ENCODE measurements at places on chromosomes 1 and 21. TPM values are rescaled to one million over a fixed set of nuclear protein-coding genes. Genes with fewer than 3 reads are reported as not detected.

The OR2L13 gene
- not detected for polyA plus RNA-seq

The NID1 gene
- 14.4 TPM for polyA plus RNA-seq

- no peak for DNase-seq
- H3K4me1 ChIP-seq, result no peaks in the 10 kb centered on the region
- H3K27ac ChIP-seq, result no peak overlapping the region
- peaks cover 95% of the 10 kb centered on the region for H3K36me3 ChIP-seq
- H3K4me3 ChIP-seq, result no peak overlapping the region
Observed at GRCh38 chr1:228396770-228397662, 9.6 kb downstream of the TRIM11 start.

- no peak overlapping the region for H3K27ac ChIP-seq
- H3K27me3 ChIP-seq, result no peaks in the 10 kb centered on the region
- no peaks in the 10 kb centered on the region for H3K4me1 ChIP-seq
- no peak overlapping the region for H3K4me3 ChIP-seq
- DNase-seq, result no peak
Observed at GRCh38 chr1:53412285-53413174, 46.7 kb upstream of the DMRTB1 start.

DNA sequence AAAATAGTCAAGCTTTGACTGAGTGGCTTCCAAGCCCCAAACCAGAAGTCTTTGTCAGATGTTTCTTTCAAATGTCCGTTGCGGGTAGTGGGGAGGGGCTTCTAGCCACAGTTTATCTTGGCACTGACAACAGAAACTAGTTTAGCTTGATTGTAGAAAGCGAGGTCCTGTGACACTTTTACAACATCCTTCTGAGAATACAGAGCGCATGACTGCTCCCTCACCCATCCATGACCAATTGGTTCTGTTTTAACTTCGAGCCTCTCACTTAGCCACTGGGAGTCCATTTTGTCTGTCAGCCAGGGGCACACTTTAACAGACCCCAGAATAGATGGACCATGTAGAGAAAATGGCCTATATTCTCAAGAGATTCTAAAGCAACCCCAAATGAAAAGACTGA, 199.2 kb upstream of the ST6GALNAC5 start:
- H3K4me3 ChIP-seq, result no peak overlapping the region
- no peak for DNase-seq
- no peaks in the 10 kb centered on the region for H3K36me3 ChIP-seq
- H3K27ac ChIP-seq, result no peak overlapping the region

GRCh38 chr1:42841010-42841409, 5.4 kb upstream of the ZNF691 start:
- no peak for DNase-seq
- no peaks in the 10 kb centered on the region for H3K27me3 ChIP-seq
- peaks cover 31% of the 10 kb centered on the region for H3K36me3 ChIP-seq
- no peak overlapping the region for H3K4me3 ChIP-seq

DNA sequence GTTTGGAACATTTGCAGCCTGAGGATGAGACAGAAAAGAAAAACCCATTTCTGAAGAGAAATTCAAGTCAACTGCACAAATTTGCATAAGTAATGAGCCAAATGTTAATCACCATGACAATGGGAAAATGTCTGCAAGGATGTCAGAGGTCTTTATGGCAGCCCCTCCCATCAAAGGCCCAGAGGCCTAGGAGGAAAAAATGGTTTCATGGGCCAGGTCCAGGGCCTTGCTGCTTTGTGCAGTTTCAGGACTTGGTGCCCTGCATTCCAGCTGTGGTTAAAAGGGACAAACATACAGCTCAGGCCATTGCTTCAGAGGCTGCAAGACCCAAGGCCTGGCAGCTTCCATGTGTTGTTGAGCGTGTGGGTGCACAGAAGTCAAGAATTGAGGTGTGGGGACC, 13.4 kb downstream of the RBM11 start:
- no peak overlapping the region for H3K4me3 ChIP-seq
- H3K27ac ChIP-seq, result no peak overlapping the region
- no peaks in the 10 kb centered on the region for H3K27me3 ChIP-seq
- DNase-seq, result no peak
- no peaks in the 10 kb centered on the region for H3K36me3 ChIP-seq

GRCh38 chr21:40770435-40771055, 76.4 kb downstream of the DSCAM start:
- no peaks in the 10 kb centered on the region for H3K4me1 ChIP-seq
- no peak for DNase-seq
- no peak overlapping the region for H3K27ac ChIP-seq
- no peak overlapping the region for H3K4me3 ChIP-seq

Data from CD14-positive monocyte (primary cell).